SK-N-DZ (cell line): ENCODE measurements at places on chromosomes 6 and 20.

- peak; percentile 86 for DNase-seq
Measured at GRCh38 chr6:56851541-56852259, 103.2 kb upstream of the BEND6 start.

GRCh38 chr20:38628580-38629470, 27.2 kb downstream of the ARHGAP40 start:
- DNase-seq: no peak

GRCh38 chr20:32238483-32239425, 31.1 kb downstream of the POFUT1 start:
- no peak for DNase-seq

GRCh38 chr6:143586557-143586956, 75.0 kb upstream of the FUCA2 start:
- no peak for DNase-seq

DNA sequence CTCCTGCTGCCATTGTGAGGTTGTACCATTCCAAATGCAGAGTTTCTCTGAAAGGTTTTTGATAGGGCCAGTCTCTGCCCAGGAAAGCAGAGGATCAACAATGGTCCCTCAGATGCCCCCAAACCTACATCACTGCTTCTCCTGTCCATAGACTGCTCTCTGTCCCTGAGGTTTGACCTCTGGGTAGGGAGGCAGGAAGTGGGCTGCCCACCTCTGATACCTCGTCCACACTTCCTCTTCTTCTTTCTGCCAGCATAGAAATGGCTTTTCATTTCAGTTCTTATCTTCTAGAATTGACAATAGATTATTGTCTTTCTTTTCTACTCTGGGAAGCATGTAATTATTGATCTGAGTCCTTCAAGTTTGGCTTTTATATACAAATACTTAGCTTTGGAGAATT, 170.6 kb downstream of the TRMT11 start:
- no peak for DNase-seq

GRCh38 chr6:167336844-167337630, 12.2 kb downstream of the TTLL2 start:
- no peak for DNase-seq

DNA sequence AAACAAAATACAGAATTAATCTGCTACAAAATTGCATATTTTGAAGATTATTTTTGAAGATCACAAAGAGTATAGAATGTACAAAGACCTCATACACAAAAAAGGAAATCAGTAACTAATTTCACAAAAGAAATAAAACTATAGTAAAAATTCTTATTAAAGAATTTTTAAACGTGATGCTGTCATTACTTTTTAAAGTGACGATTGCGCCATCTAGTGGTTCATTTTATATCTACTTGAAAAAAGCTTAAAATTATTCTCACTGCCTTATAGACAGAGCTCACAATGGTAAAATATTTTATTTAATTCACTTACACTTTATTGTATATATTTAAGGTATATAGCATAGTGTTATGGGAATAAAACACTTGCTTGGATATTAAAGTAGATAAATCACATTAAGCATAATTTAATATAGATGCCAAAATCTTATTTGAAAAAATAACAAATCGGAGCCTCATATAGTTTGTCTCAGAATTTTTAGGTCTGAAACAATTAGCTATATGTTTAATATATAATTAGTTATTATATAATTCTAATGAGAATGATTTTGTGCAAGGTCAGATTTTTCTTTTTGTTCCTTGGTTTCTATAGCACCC, 128.8 kb downstream of the PHF3 start:
- peak; percentile 45 for DNase-seq
